ENCODE measurements at places on chromosomes 16 and 17.

DNA sequence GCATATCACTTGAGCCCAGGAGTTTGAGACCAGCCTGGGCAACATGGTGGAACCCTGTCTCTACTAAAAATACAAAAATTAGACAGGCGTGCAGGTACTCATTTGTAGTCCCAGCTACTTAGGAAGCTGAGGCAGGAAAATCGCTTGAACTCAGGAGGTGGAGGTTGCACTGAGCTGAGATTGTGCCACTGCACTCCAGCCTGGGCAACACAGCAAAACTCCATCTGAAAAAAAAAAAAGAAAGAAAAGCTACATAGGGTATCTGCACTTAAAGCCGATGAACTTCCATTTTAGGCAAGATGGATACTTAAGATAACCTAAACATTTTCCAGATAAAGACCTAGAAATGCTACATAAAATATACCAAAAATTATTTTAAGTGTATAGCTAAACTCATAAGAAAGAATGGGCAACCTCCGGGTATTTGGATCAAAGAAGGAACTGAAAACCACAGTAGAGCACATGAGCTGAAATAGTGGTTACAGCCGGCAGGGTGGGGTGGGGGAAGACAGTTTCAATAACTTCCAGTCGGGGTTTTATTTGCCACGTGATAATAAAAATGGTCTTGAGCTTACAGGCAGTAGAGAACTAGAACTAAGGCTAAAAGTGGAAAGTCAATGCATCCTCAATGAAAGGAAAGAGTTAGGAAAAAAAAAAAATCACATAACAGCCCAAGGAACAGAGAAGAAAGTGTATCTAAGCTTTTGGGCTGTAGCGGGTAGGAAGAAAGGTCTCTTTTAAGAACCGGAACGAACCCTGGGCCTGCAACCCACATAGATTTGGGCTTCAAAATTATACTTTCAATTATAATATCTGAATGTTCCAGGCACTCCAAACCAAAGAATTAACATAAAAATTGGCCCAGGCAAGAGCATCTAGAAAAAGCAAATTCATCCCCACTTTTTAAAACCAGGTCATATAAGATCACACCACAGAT lies 53.1 kb downstream of the CFDP1 start:
- DNase-seq, result no peak

- DNase-seq, result no peak
These were observed 8.5 kb downstream of the EFCAB3 start for GRCh38 chr17:62388856-62389255.

- DNase-seq, result no peak
These were observed 17.3 kb downstream of the TAC4 start for GRCh38 chr17:49830605-49831004.

DNA sequence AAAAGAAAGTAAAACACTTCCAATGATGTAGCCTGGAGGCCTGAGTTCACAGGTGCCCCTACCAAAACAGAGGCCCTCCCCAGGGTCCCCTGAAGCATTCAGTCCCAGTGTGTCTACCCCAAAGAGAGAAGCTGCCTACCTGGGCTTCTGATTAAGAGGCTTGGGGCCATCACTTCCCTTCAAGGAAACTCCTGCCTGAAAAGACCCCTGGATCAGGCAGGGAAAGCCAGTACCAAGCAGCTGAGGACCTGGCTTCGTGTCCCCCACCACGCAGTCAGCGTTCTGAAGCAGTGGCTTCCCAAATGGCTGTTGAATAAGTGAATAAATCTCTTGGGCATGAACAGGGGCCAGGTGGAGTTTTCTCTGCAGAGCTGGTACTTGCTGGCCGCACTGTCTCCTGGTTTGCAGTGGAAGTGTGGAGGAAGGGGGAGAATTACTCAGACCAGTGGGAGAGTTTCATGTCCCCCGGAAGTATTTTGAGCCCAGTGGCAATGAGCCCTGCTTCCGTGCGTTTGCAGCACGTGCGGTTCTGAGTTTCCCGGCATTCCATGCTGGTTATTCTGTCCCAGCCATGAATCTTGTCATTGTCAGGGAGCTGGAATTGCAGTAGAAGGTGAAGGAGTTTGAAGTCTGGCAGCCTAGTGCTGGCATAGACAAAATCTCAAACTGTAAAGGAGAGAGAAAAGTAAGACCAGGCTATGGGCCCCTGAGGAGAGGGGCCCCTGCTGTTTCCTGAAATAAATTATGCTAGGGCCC lies 27.0 kb downstream of the RMI2 start:
- no peak for DNase-seq

- no peak for DNase-seq
These were observed 22.6 kb downstream of the MXRA7 start for GRCh38 chr17:76688165-76688622.

DNA sequence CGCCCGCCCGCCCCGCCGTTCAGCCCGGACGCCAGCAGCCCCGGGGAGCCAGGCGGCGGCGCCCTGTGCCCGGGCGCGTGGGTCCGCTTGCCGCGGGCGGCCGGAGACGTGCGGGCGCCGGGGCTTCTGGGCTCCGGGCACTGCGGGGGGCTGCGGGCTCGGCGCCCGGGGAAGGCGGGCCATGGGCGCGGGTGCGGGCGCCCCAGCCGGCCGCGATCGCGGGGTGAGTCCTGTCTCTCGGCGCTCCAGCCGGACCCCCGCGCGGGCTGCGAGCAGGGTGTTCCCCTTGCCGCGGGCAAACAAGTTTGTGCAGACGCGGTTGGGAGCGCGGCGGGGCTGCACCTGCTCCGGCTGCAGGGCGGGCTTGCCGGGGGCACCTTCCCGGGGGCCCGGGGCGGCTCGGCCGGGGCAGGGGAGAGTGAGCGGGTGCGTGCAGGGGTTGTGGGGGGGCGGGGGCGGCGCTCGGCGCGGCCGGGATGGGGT lies 292 bp downstream of the WSCD1 start:
- no peak for DNase-seq

Measured in cerebellar nuclear complex (tissue), 1 donor.